ENCODE measurements at places on chromosomes 11 and 22.

- DNase-seq: peak; percentile 69
These were observed 1.4 kb downstream of the PLXNB2 start for GRCh38 chr22:50305923-50306566.

GRCh38 chr22:35611891-35612576 lies 5.1 kb downstream of the MB start:
- DNase-seq: no peak

- no peak for DNase-seq
These were observed 251.2 kb downstream of the ETS1 start for GRCh38 chr11:128336203-128336602.

GRCh38 chr11:1238767-1239595 lies 16.1 kb downstream of the MUC5B start:
- DNase-seq: no peak

GRCh38 chr11:120210626-120211521 lies at the start of gene OAF:
Gene OAF (plus strand): TSS chr11:120211032. CDS start chr11:120211280, 248 bp downstream.
- DNase-seq: peak; percentile 76

- no peak for DNase-seq
These were observed 108.8 kb downstream of the GRIA4 start for GRCh38 chr11:105718641-105719040.

- DNase-seq: no peak
These were observed 35.7 kb downstream of the NECTIN1 start for GRCh38 chr11:119693253-119693815.

DNA sequence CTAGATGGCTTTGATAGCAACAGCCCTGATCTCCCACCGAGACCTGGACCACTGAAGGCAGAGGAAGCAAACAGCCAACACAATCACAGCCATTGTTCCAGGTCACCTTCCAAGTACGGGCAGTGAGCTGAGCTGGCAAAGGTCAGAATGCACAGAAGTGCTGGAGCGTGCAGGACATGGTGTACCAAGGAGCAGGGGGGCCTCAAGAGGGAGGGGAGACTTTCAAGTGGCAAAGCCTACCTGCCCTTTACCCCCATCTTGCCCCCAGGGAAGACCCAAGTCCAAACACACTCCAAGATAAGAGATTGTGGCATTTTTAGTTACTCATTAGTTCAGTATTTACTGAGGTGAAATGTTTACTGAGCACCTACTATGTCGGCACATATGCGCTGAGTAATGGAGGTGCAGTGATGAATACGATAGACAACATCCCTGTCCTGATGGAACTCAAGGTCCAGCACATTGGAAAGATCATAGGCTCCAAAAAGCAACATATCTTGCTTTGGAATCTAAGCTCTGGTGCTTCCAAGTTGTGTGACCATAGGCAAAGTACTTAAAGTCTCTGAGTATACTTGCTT lies 26.0 kb upstream of the TTC12 start:
- no peak for DNase-seq

DNA sequence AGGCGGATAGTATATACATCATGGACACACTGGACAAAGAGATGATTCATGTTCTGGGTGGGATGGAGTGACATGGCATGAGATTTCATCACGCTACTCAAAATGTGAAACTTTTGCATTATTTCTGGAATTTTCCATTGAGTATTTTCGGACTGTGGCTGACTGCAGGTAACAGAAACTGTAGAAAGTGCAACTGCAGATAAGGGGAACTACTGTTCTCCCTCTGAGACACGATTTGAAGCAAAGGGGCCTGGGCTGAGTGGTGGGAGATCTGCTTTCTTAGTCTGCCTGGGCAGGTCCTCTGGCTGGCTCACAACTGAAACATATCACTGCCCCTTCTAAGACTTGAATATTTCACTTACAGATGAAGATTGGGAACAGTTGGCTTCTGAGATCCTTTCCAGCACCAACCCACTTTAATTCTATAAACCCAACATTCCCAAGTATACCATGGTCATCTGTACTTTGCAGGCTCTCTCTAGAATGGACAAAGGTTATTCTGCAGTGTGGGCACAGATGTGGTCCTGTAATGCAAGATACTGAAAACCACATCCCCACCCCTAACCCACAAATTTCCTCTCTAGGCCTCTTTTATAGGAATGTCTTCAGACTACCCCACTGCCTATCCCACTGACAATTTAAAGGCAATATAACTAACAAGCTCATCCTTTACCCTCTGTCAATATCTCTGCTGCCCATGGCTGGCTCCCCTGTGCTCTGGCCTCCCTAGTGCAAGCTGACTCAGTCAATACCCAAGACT lies 121.1 kb downstream of the KCNC1 start:
- no peak for DNase-seq

- peak; percentile 24 for DNase-seq
These were observed 215.0 kb upstream of the CTSC start for GRCh38 chr11:88552379-88553062.

- no peak for DNase-seq
These were observed 92.8 kb downstream of the TEAD1 start for GRCh38 chr11:12767027-12767426.

- DNase-seq: peak; percentile 68
These were observed 2.1 kb upstream of the PHLDB1 start for GRCh38 chr11:118605116-118605867.

DNA sequence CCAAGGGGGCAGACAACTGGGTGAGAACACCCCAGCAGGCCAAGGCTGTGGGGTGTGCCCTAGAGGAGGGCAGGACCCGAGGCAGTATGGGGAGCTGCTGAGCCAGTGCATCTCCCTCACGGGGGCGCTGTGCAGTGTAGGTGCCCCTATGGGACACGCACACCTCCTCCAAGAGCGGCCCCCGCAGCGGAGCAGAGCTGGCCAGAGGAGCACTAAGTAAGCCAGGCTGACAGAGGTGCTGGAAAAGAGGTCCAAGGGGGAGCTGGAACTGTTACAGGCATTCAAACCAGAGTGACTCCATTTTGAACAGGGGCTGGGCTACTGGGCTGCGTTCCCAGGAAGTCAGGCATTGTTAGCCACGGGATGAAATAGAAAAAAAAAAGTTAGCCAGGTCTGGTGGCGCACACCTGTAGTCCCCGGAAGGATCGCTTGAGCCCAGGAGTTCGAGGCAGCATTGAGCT lies 41.8 kb downstream of the TST start:
- peak; percentile 52 for DNase-seq

DNA sequence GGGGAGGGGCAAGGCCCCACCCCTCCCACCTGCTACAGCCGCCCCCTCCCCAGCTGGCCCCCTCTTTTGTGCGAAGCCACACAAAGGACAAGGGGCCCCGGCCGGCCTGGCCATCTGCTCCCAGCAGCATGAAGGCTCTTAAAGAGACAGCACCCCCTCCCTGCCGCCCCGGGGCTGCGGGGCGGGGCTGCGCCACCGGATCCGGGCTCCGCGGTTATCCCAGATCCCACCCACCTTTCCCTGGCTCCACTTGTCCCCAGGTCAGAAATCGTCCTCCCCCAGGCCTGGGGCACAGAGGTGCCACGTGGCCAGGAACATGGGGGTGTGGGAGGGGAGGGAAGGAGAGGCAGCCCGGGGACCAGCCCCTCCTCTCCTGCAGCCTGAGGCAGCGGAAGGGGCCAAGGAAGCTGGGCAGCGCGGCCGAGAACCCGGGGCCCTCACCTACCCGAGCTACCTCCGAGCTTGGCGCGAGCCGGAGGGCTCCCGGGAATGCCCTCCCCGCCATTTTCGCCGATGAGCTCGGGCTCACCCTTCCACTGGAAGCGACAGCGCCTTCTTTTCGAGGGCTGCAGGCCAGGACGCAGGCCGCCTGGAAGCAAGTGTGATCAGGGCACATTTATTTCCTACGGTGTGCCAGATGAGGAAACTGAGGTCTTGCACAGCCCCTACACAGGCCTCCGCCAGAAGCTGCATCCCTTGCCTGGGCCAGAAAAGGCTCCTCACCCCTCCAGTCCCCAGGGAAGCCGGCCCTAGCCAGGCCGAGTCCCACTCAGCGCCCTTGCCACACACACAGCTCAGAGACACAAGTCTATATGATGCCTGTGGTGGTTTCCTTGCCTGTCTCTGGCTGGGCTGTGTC lies 2.5 kb upstream of the RCOR2 start:
- peak; percentile 56 for DNase-seq

DNA sequence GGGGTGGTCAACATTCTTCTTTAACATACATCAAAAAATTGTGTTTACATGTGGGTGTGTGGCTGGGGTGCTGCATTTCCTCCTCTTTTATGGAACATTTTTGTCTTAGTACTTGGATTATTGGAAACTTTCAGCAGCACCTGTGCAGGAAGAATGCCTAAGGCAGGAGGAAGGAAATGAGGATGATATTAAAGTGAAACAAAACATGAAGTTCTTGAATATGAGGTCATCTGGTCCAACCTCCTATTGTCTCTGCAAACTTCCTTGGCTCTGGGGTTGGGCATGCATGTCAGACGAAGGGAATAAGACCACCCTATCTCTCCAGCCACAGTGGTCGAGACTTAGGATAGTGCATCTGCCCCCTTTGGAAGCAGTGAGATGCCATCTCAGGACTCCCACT lies 20.6 kb upstream of the OR9Q1 start:
- DNase-seq: no peak

DNA sequence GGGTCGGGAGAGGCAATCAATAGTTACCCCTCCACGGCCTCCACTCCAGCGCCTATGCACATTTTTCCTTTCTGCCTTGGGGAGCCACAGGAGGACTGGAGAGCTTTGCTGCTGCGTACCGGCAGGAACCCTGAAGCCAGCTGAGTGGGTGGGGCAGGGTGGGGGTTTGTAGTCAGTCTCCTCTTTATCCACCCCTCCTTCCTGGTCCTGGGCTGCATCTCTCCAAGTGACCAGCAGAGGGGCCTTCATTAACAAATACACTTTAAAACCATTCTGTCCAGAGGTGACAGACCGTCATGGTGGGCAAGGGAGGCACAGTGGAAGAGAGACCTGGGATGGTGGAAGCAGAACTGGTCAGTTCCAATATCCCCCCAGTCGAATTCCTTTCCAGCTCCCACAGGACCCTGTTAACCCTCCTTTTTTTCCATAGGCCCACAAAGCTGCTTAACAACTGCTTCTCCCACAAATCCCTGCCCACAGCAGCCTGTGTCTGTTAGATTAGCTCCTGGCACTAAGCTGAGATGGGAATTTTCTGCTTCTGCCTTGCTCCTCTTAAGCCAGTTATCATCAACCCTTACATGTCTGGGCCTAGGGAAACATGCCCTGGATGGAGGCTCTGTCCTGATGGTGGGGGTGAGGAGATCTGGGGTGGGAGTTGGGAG lies 3.9 kb upstream of the ABCG4 start:
- peak; percentile 52 for DNase-seq

GRCh38 chr11:37560346-37560745 lies 962.3 kb upstream of the RAG2 start:
- DNase-seq: no peak

GRCh38 chr11:82845356-82846353 lies 54.6 kb downstream of the PRCP start:
- peak; percentile 36 for DNase-seq

DNA sequence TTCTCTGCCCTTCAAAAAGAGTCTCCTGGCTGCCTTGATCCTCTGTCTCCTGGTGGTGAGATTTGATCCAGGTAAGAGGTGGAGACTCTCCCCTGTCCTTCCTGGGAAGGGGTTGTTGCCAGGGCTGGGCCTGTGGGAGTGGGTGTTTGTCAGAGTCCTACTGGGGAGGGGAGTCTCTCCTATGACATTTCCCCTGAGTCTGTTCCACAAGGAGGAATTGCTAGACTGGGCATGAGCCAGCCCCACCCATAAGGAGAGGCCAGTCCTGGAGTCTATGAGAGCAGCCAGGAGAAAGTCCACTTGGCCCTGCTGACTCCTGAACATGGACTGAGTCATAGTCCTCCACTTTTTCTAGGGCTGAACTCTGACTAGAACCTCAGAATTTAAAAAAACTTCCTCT lies 7.4 kb downstream of the PEX26 start:
- no peak for DNase-seq

DNA sequence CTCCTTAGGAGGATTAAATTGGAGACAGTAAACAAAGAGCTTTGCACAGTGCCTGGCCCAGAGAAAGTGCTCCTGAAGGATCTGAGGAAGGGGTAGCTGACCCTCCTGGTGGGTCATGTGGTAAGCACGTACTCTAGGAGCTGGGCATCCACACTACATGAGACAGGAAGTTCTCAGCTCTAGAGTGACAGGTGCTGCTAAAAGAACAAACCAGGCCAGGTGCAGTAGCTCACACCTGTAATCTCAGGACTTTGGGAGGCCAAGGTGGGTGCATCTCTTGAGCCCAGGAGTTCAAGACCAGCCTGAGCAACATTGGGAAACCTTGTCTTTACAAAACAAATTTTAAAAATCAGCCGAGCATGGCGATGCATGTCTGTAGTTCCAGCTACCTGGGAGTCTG lies 13.1 kb downstream of the SLC43A1 start:
- no peak for DNase-seq

DNA sequence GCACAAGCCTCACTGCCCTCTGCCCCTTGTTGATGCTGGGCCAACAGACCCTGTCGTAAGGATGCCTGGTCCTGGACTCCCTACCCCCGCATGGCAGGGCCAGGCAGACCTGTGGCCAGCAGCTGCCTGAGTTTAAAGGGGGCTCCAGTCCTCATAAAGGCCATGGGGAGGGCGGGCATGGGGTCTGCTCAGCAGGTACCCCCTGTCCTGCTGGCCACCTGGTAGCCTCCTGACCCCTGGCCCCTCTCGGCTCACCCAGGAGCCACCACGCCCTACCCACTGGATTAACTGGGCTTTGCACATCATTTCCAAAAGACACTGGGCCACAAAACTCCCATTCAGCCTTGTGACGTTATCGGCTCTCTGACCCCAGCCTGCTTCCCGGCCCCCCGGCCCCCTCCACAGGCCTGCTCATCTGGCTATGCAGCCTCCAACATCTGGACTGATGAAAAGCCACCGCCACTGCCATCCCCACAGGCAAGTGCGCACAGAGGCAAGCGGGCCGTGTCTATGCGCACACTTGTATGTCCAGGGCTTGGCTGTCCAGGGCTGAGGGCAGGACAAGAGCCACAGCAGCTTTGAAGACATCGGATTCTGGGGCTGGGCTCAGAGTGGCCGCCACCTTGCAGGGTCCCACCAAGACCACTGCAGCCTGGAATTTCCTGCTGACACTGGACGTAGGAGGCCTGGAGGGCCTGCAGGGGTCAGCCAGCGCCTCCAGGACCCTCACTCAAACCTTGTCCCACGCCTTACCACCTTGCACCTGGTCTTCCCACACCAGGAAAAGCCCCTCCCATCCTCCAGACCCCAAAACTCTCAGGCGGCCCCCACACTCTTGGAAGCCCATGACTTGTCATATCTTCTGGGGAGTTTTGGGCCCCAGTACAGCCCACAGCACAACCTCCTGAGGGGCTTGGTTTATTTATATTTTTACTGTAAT lies 48.7 kb downstream of the IGF2 start:
- no peak for DNase-seq

GRCh38 chr11:115629456-115630015 lies 125.3 kb upstream of the CADM1 start:
- no peak for DNase-seq

Data from Ammon's horn (tissue), 1 donor.